ENCODE measurements at places on chromosomes 1 and 21.

GRCh38 chr1:78070758-78071157 lies 25.0 kb downstream of the GIPC2 start:
- H3K27me3 ChIP-seq: no peaks in the 10 kb centered on the region
- H3K4me1 ChIP-seq: no peaks in the 10 kb centered on the region
- no peak overlapping the region for H3K27ac ChIP-seq
- H3K36me3 ChIP-seq: no peaks in the 10 kb centered on the region
- H3K4me3 ChIP-seq: no peak overlapping the region
- DNase-seq: no peak

DNA sequence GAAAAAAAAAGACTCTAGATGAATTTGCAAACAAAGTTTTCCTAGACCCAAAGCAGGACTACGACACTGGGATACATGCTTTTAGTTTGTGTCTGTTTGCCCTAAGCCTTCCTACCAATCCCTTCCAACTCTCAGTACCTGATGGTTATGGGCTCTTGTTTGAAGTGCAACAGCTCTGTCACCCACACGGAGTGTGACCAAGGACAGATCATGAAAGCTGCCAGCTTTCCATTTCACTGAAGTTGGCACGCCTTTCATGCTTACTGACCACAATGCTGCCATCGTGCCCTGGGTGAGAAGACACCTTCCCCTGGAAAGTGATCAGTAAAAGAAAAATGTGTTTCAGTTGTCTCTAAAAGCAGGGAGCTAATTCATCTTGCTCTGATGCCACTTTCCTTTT lies 312.5 kb upstream of the PTBP2 start:
- H3K36me3 ChIP-seq: no peaks in the 10 kb centered on the region
- DNase-seq: no peak
- H3K27ac ChIP-seq: no peak overlapping the region
- H3K4me3 ChIP-seq: no peak overlapping the region
- no peaks in the 10 kb centered on the region for H3K4me1 ChIP-seq

DNA sequence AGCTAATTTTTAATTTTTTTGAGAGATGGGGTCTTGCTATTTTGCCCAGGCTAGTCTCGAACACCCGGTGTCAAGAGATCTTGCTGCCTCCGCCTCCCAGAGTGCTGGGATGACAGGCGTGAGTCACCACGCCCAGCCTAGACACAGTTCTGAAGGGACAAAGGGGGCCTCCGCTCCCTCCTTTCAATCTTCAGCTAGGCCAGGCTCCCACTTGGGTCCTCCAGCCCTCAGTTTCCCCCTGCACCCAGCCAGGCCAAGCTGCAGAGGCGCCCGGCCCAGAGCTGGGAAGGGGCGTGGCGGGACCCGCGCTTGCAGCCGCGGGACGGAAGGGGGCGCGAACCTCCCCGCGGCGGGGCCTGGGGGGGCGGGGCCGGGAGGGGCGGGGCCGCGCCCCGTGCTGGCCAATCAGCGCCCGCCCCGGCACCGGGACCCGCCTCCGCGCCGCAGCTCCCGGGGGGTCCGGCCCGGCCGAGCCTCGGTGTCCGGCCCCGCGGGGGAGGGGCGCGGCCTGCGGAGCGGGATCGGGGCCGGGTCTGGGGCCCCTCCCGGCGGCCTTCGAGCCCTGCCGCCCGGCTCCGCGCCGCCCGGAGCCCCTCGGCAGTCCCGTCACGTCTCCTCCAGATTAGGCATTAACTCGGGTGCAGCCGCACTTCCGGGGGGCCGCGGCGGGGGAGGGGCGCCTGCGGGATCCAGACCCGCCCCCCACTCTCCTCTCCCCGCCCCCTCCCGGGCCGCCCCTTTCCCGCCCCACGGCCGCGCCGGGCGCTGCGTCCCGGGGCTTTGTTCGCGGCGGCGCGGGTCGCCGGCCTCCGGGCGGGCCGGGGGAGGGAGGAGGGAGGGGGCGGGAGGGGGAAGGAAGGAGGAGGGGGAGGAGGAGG lies 559 bp upstream of the AGRN start:
- H3K27ac ChIP-seq: no peak overlapping the region
- H3K4me1 ChIP-seq: peaks cover 33% of the 10 kb centered on the region
- peak overlapping the region; percentile 25 for H3K4me3 ChIP-seq

DNA sequence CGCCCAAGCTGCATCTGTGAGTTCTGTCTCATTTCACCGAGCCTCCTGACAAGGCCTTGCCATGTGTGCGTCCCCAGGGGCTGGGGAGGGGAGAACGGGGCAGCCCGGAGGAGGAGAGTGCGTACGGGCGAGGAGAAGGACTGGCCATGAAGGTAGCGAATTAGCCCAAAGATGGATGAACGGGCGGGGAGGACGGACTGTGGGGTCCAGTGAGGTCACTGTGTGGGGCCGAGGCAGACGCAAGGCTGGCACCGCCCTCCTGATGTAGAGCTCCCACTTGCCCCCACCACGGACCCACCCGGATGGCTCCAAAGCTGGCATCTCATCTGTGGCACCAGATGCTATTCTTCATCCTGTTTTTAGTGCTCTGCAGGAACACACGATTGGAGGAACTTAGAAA lies 330.4 kb downstream of the AJAP1 start:
- no peaks in the 10 kb centered on the region for H3K36me3 ChIP-seq
- H3K27me3 ChIP-seq: no peaks in the 10 kb centered on the region
- H3K4me3 ChIP-seq: no peak overlapping the region
- H3K4me1 ChIP-seq: no peaks in the 10 kb centered on the region
- no peak overlapping the region for H3K27ac ChIP-seq

GRCh38 chr21:41037936-41038335 lies 130.0 kb upstream of the BACE2 start:
- no peaks in the 10 kb centered on the region for H3K27me3 ChIP-seq
- no peaks in the 10 kb centered on the region for H3K36me3 ChIP-seq
- no peak for DNase-seq
- H3K4me3 ChIP-seq: no peak overlapping the region

DNA sequence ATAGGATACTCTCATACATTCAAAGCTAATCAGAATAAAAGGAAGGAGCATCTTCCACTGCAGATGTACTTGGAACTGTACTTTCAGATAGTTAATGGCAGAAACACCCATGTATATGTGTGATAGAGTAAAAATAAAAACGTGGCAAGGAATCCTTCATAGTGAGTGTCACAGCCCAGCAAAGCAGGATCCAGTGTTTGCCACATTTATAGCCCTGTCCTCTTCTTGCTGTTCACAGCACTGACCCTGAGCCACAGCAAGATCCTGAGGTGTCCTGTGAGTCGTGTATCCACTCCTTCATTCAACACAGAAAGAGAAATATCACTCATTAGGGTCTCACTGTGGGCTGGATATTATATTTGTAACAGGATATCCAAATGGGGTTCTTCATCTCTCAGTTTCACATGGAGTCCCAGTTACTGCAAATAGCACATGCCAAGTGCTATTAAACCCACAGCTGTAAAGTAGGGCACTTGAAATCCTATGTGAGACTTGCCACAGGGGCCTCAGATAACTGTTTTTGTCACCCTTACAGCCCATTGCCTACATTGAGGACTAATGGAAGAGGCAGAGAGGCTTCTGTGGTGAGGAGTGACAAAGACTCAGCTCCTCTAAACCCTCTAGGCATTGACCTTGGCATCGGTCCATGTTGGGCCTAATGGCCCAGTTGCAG lies 41.3 kb downstream of the CYP2J2 start:
- no peaks in the 10 kb centered on the region for H3K4me1 ChIP-seq
- H3K4me3 ChIP-seq: no peak overlapping the region
- DNase-seq: no peak
- H3K27me3 ChIP-seq: no peaks in the 10 kb centered on the region
- no peak overlapping the region for H3K27ac ChIP-seq
- H3K36me3 ChIP-seq: no peaks in the 10 kb centered on the region

GRCh38 chr1:51574796-51575195 lies 42.1 kb upstream of the OSBPL9 start:
- H3K27me3 ChIP-seq: no peaks in the 10 kb centered on the region
- no peak for DNase-seq

GRCh38 chr1:187692799-187693198 lies 864.0 kb downstream of the PLA2G4A start:
- H3K27ac ChIP-seq: no peak overlapping the region
- no peak for DNase-seq
- H3K27me3 ChIP-seq: no peaks in the 10 kb centered on the region
- no peaks in the 10 kb centered on the region for H3K4me1 ChIP-seq

DNA sequence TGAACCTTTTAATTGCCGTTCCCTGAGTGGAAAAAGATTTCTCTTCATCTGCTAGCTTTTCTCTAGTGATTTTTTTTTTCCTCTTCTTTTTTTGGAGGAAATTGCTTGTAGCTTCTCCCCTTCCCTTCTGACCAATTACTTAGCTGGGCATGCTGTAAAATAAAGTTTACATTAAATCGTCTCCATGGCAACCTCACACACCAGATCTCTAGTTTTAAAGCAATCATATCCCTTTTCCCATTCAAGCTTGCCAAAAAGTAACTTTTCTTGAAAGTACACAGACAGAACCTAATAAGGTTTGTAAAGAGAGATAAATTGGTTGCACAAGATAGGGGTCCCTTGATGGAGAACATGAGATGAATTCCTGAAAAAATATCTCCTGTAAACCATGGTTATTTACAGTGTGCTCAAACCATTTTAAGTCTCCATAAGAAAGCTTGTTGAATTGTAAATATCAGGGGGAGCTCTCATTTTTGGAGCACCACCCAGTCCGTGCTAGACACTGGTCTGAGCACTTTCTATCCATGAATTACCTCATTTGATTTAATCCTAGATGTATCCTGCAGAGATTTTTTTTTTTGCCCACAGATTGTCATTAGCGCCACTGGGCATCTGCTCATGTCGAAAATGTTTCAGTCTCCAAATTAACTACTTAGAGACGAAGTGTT lies 32.6 kb upstream of the HTR1D start:
- H3K4me1 ChIP-seq: no peaks in the 10 kb centered on the region
- H3K27me3 ChIP-seq: no peaks in the 10 kb centered on the region
- no peak overlapping the region for H3K27ac ChIP-seq
- DNase-seq: no peak
- no peak overlapping the region for H3K4me3 ChIP-seq

GRCh38 chr21:39737376-39738000 lies 7.5 kb upstream of the IGSF5 start:
- H3K4me3 ChIP-seq: no peak overlapping the region
- no peaks in the 10 kb centered on the region for H3K4me1 ChIP-seq
- no peaks in the 10 kb centered on the region for H3K36me3 ChIP-seq
- H3K27me3 ChIP-seq: no peaks in the 10 kb centered on the region

DNA sequence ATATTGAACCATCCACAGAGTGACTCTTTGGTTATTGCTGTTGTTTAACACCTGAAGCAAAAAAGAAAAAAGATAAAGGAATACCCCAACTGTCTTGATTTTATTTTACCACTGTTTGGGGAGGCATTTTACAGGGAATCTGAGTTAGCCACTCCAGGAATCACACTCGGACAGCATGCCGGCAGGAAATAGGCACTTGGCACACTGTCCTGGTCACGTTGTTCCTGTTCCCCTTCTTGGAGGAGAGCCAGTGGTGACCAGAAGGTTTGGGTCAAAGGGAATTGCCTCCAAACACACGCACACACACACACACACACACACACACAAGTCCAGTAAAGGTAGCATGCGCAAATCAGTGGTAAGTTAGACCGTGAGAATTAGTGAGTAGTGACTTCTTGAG lies 13.8 kb downstream of the RGS4 start:
- no peak for DNase-seq
- no peak overlapping the region for H3K4me3 ChIP-seq
- H3K36me3 ChIP-seq: no peaks in the 10 kb centered on the region
- H3K4me1 ChIP-seq: no peaks in the 10 kb centered on the region
- no peak overlapping the region for H3K27ac ChIP-seq

DNA sequence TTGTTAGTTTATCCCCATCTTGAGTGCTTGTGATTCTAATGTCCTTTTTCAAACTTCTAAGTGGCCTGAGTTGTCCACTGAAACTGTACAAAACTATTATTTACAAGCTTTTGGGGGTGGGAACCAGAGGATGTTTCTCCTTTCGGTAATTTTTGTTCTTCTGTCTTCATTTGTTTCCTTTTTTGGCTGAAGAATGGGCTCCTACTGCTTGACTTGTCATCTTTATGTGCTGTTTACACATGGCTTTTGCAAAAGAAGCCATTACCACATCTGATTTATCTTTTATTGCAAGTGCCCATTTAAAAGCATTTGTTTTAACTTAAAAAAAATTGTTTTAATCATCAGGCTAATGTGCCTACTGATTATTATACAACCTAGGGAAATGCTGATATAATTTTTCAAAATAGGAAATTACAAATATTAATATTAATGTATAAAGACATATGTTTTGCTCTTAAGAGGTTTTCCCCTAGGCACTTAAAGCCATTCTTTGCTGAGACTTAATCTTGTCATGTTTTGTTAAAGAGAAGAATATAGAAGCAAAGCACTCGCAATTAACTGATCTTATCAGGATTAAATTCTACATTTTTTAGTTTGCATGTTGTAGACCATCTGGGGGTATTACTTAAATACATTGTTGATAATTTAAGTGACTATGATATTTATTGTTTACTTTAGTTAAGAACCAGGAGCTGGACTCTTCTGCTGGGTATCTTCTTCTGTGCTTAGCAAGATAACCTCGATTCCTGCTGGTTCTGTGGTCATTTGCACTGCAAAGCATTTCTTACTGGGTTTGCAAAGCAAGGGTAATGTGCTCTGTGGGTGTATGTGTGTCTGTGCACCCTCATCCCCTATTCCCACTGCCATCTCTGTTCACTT lies 40.1 kb downstream of the TMEM200B start:
- DNase-seq: no peak
- H3K27ac ChIP-seq: no peak overlapping the region
- no peaks in the 10 kb centered on the region for H3K4me1 ChIP-seq
- H3K4me3 ChIP-seq: no peak overlapping the region
- H3K36me3 ChIP-seq: peaks cover 8% of the 10 kb centered on the region

- H3K4me3 ChIP-seq: no peak overlapping the region
- no peak for DNase-seq
- H3K27ac ChIP-seq: no peak overlapping the region
- peaks cover 5% of the 10 kb centered on the region for H3K4me1 ChIP-seq
- no peaks in the 10 kb centered on the region for H3K36me3 ChIP-seq
These were observed 6.4 kb upstream of the LRP8 start for GRCh38 chr1:53334312-53334711.

- no peaks in the 10 kb centered on the region for H3K27me3 ChIP-seq
- no peak overlapping the region for H3K27ac ChIP-seq
- H3K4me3 ChIP-seq: no peak overlapping the region
- H3K4me1 ChIP-seq: peaks cover 26% of the 10 kb centered on the region
These were observed 179.4 kb upstream of the SGIP1 start for GRCh38 chr1:66354311-66355201.

DNA sequence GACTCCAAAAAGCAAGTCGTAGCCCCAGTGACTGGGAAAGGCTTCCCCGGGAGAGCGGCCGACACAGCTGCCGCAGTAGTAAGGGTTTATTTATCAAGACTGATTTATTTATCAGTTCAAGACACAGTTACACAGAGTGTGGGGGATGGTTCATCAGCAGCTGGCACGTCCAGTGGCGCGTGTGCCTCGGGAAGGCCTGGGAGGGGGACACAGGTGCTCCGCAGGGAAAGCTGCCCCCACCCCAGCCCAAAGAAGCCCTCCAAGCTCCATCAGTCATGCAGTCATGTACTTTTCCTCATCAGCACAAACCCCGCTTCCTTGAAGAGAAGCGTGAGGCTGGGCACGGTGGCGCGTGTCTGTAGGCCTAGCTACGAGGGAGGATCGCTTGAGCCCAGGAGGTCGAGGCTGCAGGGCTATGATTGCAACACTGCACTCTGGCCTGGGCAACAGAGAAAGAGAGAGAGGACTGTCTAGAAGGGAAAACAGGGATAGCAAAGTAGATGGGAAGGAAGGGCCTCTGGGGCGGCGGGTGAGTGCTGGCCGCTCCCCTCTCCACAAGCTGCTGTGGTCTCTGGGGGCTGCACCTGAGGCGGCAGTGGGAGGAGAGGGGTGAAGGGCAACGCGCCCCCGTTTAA lies 53.2 kb downstream of the PRKCZ start:
- H3K4me1 ChIP-seq: no peaks in the 10 kb centered on the region
- DNase-seq: no peak
- H3K27ac ChIP-seq: no peak overlapping the region
- H3K36me3 ChIP-seq: no peaks in the 10 kb centered on the region
- H3K4me3 ChIP-seq: no peak overlapping the region

Data from natural killer cell (primary cell).